ENCODE measurements at places on chromosomes 1 and 21.

DNA sequence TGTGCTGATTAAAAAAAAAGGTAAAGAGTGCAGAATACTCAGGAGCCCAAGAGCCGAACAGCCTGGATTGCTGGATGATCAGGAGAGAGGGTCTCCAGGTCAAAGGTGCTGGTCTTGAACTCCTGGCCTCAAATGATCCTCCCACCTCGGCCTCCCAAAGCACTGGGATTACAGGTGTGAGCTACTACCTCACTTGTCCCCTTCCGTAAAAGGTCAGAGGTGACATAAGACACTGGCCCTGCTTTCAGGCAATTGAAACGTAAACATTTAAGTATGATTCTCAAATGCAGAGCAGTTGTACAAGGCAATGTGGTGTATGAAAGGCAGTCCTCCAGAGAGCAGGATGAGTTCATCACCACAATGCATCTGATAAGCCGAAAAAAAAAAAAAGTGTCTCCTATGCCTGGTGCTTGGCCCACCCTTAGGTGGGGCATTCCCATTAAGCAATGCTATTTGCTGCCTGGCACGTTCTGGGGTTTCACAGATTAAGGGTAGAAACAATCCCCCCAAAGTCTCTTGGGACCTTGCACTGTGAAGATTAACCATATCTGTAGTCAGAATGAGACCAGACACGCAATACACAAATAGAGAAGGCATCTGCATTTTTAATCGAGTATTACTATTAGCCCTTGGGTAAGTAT is 47.7 kb downstream of the PARP1 start:
- DNase-seq, result no peak

GRCh38 chr1:206608108-206608698 is 4.1 kb downstream of the EIF2D start:
- DNase-seq, result no peak

GRCh38 chr1:55353707-55354620 is 138.8 kb upstream of the USP24 start:
- no peak for DNase-seq

DNA sequence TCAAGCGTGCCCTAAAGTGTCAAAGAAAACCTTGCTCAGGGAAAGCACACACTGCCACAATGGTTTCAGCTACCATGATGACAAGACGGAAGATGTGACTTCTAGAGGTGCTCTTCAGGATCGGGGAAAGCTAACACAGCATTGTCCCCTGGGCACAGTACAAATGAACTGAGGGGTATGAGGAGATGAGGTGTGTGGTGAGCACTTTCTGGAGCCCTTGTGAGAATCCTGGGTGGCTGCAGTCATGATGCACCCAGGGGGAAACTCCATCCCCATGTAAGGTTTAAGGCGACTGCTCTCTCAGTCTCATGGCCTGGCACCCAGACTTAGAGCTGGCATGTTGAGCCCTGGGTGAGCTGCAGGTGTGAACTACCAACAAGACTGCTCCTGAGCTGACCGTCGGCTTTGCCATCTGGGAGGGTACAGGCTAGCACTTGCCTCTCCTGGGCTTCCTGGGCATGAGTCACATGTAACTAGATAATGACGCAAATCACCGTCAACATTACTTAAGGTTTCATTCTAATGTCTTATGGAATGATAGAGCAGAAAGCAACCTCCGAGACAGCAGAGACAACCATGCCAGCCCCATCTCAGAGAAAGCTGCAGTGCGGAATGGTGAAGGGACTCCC is 144.6 kb downstream of the CLIC6 start:
- DNase-seq, result no peak

DNA sequence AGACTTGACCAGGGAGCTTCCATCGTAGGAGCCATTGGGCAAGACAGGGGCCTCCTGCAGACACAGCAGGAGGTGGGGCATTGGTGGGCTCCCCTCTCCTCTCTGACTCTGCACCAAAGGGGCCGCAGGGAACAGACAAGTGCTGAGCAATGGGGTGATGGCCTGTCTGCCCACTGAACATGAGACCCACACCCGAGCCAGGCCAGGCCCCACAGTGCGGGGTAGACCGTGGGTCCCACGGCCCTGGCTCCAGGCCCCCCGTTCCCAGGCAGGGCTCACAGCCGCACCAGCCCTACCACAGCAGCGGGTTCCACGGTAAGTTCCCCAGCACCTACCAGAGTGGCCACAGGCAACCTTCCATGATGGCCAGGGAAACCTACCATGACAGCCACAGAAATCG is 45.9 kb downstream of the CHD5 start:
- no peak for DNase-seq

- no peak for DNase-seq
These were observed 559.7 kb upstream of the CAMK1G start for GRCh38 chr1:209023790-209024189.

- DNase-seq, result no peak
These were observed 38.9 kb upstream of the IVNS1ABP start for GRCh38 chr1:185355947-185356346.

DNA sequence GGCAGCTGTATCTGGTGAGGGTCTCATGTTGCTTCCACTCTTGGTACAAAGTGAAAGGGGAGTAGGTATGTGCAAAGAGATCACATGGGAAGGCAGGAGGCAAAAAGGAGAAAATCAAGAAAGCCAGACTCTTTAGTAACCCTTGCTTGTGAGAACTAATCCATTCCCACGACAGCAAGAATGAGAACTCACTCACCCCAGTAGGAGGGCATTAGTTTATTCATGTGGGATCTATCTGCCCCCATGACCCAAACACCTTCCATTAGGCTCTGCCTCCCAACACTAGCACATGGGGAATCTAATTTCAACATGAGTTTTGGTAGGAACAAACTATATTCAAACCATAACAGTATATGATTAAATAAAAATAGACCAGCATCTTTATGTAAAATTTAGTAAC is 57.6 kb downstream of the ZNHIT6 start:
- DNase-seq, result no peak

- DNase-seq, result no peak
These were observed 12.7 kb upstream of the RAB4A start for GRCh38 chr1:229258031-229258756.

- no peak for DNase-seq
These were observed 12.5 kb downstream of the TRAF3IP3 start for GRCh38 chr1:209768354-209768774.

Data from non-pigmented ciliary epithelial cell (primary cell).